B cell (primary cell): ENCODE measurements at places on chromosomes 2 and 18. TPM values are rescaled to one million over a fixed set of nuclear protein-coding genes. Genes with fewer than 3 reads are reported as not detected.
A peak's percentile ranks its signal among the peaks of the same experiment; 100 is the strongest.

- DNase-seq: no peak
Measured at GRCh38 chr2:64626963-64627760, 26.6 kb downstream of the SERTAD2 start.

GRCh38 chr2:69477627-69478026 lies 40.4 kb upstream of the NFU1 start:
- no peak for DNase-seq

GRCh38 chr18:77003316-77003715 lies 129.3 kb downstream of the MBP start:
- no peak for DNase-seq

DNA sequence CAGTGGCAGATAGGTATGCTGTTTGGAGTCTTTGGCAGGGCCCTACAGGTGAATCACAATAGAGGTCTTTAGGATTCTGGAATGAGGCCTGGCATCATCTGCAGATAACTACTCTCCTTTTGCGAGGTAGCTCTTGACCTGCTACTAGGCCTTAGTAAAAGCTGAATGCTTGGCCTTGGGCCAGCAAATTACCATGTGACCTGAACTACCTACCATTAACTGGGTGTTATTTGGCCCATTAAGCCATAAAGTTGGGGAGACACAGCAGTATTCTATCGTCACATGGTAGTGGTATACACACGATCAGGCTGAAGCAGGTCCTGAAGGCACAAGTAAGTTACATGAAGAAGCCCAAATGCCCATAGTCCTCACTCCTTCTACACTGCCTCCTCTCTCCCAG lies 178.2 kb downstream of the PPP1R1C start:
- no peak for DNase-seq

DNA sequence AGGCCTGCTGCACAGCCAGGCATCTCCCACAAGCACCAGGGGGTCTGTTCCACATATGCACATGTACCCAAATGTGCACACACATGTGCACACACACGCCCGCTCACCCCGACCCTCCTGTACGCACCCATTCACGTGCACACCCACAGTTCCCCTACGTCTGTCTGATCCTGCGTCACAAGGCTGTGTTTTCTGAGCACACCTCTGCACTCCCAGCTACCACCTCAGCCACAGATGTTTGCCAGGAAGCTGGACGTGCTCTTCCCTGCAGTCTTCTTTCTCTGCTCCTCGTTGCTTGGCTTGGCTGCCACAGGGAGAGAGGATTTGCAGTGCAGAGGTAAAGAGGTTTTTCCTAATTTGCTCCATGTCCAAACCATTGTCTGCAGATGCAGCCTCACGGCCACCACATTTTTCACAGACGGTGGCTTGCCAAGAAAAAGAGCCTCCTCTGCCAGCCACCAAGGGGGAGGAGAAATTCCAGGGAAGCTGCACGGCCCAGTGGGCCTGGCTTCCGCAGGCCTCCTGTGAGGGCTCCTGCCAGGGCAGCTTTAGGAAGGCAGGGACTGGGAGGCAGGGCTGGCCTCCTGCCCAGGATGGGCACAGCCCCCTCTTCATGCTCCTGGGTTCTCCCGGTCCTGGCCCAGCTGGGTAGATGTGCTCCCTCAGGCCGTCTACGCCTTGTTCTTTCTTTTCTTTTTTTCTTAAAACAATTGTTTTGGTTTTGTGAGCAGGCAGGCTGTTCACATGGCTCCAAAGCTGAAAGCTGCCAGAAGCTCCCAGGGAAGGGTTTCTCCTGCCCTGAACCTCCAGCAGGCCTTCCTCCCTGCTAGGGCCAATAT lies 29.3 kb upstream of the HS6ST1 start:
- no peak for DNase-seq

GRCh38 chr2:200839513-200839912 lies 24.9 kb downstream of the CLK1 start:
- DNase-seq: no peak

GRCh38 chr2:14543284-14543683 lies 89.2 kb upstream of the LRATD1 start:
- DNase-seq: no peak

DNA sequence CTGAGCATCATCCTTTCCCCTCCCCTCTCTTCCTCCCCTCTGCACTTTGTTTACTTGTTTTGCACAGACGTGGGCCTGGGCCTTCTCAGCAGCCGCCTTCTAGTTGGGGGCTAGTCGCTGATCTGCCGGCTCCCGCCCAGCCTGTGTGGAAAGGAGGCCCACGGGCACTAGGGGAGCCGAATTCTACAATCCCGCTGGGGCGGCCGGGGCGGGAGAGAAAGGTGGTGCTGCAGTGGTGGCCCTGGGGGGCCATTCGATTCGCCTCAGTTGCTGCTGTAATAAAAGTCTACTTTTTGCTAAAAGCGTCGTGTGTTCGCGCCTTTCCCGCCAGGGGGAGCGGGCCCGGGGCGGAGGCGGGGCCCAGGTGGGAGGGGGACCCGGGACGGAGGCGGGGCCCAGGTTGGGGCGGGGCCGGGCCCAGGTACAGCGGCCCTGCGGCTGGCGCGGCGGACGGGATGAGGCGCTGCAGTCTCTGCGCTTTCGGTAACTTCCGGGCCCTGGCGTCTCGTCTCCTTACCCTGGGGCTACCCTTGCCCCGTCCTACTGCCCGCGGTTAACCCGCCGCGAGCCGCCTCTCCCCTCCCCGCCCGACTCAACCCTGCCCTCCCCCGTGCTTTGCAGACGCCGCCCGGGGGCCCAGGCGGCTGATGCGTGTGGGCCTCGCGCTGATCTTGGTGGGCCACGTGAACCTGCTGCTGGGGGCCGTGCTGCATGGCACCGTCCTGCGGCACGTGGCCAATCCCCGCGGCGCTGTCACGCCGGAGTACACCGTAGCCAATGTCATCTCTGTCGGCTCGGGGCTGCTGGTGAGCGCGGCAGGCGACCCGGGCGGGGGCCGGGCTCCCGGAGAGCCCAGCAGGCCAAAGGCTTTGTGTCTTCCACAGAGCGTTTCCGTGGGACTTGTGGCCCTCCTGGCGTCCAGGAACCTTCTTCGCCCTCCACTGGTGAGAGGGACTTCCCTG lies at the start of gene KRTCAP3:
Gene KRTCAP3 (plus strand): TSS at position 424 of the 962 bp plus-strand sequence. CDS start 32 bp downstream, at position 456.
- DNase-seq: peak; percentile 70

DNA sequence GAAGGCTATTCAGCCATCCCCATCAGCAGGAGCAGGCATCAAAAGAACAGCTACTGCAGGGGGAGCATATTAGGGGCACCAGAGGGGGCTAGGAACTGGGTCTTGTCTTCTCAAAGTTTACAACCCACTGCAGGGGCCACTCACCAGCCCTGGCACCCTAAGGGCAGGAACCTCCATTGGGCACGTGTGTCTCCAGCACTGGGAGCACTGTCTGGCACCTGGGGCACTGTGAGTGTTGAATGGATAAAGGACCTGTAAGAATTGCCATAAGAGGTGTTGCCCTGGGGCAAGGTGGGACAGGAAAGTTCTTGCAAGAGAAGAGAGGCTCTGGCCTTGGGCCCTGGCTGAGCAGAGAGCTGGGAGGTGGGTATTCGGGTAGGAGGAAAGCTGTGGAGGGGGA lies 1.4 kb upstream of the STEAP3 start:
- no peak for DNase-seq

- no peak for DNase-seq
Measured at GRCh38 chr2:176504440-176504839, 235.2 kb downstream of the MTX2 start.

- no peak for DNase-seq
Measured at GRCh38 chr2:239534581-239535412, 134.0 kb upstream of the HDAC4 start.

DNA sequence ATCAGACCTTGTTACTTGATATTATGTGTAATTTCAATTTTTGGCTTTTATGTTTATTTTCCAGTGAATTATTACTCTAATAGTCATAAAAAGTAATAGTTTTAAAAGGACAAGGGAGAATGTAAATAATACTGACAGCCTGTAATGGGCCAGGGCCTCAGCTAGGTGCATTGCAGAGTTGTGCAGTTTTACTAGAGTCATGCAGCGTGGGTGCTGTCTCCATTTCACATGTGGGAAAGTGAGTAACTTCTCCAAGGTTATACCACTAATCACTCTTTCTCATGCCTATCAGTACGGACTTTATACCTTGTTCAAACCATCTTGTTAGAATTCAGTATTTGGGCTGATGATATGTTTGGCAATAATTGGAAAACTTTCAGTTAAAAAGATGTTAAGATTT lies 73.3 kb downstream of the UGGT1 start:
- no peak for DNase-seq

DNA sequence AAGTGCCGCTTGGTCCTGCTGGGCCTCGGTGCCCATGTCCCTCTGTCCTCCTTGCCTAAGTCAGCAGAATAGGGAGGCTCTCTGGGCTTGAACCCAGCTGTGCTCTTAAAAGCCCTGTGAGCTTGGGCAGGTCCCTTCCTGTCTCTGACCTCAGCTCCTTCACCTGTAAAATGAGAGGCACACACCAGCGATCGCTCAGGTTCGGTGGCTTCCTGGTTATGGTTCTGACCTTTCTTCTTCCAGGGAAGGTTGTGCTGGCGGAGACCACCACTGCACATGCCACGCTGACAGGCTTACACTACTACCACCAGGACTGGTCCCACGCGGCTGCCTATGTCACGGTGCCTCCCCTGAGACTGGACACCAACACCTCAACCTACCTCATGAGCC lies 36.1 kb upstream of the MAPRE3 start:
- no peak for DNase-seq

- DNase-seq: no peak
Measured at GRCh38 chr2:200592406-200593075, 6.7 kb downstream of the AOX1 start.

The MAP3K19 gene
- 0.46 TPM in 1 of 2 replicates, not detected in the other for polyA plus RNA-seq

The DLGAP1 gene
- polyA plus RNA-seq: 0.61 TPM in 1 of 2 replicates, not detected in the other

The MSH2 gene
- polyA plus RNA-seq: 7.3 and 7.4 TPM in 2 replicates

The FTCDNL1 gene
- polyA plus RNA-seq: 0.55 and 1.7 TPM in 2 replicates

The TANC1 gene
- 0.09 and 0.13 TPM in 2 replicates for polyA plus RNA-seq
